Smooth muscle cell of the brain vasculature (primary cell): ENCODE measurements at places on chromosomes 2 and 18.

DNA sequence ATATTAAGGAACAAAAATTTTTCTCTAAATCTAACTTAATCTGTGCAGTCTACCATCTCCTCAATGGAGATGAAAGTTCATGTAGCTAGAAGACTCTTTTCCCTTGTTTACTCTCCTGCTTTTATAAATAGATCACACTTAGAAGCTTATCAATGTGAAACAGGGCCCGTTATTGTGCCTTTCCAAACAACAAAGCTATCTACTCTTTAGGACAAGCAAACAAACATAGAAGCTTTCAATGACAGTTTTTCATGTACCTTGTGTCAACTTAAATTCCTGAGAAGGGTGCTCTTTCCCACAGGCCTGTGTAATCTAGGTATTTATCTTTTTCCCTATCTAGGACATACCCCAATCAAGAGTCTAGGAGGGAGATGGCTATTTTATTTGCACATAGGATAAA, 247.8 kb upstream of the CWC22 start:
- no peak for DNase-seq

DNA sequence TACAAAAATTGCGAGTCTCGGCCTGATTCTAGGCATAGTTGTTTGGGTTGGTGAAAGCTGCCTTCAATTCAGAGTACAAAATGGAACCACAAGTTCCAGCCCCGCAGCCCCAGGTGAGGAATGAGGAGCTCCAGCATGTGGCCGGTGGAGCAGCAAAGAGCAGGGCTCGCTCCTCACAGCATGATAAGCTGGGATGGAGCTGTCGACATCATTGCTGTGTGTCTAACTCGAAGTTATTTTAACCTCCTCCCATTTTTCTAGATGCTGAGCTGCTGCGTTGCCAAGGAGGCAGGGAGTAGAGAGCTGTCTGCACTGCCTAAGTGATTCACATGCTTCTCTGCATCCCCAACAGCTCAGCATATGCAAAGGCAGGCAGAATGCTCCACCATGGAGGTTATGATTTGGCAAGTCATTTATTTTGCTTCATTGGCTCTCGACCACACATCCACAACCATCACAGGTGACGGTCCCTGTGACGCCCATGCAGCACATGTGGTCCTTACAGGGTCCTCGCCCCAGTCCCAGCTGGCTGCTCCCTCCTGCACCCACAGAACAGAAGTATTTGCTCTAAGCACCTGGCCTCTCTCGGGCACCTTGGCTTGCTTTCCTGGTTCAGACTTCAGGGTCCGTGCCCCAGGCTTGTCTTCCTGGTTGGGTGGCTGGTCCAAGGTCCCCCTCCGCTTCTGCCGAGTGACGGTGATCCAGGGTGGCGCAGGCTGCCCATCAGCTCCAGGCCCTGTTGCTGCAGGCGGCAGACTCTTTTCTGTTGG, 66.0 kb upstream of the MGAT4A start:
- DNase-seq: no peak

- DNase-seq: no peak
Observed at GRCh38 chr2:126467367-126468054, 188.4 kb upstream of the GYPC start.

DNA sequence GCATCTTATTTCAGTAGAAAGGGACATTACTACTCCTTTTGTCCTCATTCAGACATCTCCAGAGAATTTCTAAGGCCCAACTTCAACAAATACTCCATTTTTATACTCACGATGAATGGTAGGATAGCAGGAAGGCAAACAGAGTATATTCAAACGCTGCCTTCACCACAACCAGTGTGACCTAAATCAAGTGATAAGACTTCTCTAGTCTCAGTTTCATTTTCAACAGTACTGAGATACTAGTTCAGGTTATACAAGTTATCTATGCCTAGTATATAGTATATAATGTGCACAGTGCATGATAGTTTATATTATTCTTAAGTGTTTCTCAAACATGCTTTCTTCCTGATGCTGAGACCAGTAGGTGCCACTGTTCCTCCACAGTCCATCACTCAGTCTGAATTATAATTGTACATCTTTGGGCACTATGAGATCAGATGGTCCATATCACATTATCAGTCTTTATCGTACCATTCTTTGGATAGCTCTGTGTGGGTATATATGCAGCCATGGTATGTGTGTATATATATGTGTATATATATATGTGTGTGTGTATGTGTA, 66.3 kb upstream of the RPE start:
- DNase-seq: no peak

DNA sequence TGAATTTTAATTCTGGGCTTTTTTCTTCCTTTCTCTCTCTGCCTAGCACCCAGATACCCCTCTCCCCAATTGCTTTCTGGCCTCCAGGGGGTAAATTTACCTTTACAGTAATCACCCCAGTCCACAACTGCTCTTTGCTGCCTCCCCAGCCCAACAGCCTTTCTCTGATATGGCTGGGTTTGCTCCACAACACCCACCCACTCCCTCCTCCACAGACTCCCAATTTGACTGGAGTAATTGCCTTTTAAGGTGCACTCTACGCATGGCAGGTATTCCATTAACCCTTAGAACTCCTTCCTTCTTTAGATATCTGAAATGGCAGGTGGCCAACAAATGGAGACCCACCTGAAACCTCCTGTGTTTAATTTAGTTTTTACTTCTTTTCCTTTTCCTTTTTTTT, 3.6 kb downstream of the CELF4 start:
- DNase-seq: no peak

GRCh38 chr2:37623971-37624900, 47.2 kb downstream of the CDC42EP3 start:
- no peak for DNase-seq

GRCh38 chr2:208406474-208407451, at the start of gene PTH2R:
Gene PTH2R, plus strand, starts transcription at chr2:208406792. Its CDS starts 252 bp downstream, at chr2:208407044.
- no peak for DNase-seq

GRCh38 chr2:231391981-231392380, 3.5 kb upstream of the B3GNT7 start:
- no peak for DNase-seq

- DNase-seq: no peak
Observed at GRCh38 chr18:12911025-12911928, 27.2 kb upstream of the PTPN2 start.

DNA sequence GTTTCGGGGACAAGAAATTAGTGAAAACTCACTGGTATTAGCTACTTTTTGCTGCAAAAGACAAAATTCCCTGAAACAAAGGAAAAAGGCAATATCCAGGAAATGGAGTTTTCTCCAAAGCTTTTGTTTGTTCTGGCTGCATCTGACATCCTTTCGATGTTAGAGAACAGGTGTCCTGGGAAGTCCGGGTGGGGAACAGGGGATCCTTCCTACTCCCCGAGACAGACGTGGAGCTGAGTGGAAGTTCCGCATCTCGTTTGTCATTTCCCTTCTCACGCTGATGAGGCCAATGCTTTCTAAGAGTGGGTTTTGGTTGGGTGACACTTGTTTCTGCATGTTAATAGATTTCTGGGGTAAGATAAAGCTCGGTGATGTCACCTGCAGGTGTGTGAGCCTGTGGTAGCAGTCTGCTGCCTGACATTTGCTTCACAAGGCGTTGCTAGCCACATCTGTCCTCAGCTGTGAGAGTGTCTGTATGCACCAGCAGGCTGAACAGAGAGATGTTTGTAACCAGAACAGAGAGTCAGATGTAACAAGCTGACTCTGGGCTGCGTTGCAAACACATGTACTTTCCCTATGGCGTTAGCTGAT, 125.9 kb downstream of the ACOXL start:
- no peak for DNase-seq
